ENCODE measurements at places on chromosomes 3 and 15.

DNA sequence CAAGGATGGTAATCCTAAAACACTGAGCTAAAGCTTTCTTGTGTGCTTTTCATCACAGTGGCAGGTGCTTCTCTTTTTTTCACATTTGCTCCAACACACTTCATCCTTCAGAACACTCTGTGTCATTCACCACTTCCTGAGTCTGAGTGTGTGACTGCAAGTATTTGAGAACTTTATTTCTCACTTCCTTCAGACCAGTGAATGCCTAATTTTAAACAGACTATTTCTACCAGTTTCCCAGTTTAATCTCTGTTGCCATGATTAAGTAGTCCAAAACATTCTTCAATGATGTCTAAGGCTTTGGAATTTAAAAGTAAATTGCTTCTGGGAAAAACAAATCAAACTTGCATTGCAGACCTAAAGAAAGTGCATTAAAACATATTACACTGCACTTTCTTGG is 541.2 kb downstream of the RBMS3 start:
- no peak for DNase-seq

DNA sequence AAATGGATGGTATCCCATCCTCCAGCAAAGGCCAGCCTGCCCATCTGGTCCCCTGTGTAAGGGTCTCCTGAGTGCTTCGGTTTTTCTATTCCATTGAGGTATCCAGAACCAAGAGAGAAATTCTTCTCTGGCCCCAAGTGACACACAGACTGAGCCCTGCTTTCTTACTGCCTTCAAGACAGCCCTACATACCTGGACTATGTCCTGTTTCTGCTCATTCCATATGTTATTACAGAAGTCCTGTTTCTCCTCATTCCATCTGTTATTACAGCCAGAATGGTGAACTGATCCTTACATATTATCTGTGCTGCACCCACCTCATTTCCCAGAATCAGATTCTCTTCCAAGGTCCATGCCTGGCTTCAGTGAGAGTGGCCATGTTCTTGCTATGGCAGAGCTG is 115.2 kb downstream of the DCLK3 start:
- no peak for DNase-seq

DNA sequence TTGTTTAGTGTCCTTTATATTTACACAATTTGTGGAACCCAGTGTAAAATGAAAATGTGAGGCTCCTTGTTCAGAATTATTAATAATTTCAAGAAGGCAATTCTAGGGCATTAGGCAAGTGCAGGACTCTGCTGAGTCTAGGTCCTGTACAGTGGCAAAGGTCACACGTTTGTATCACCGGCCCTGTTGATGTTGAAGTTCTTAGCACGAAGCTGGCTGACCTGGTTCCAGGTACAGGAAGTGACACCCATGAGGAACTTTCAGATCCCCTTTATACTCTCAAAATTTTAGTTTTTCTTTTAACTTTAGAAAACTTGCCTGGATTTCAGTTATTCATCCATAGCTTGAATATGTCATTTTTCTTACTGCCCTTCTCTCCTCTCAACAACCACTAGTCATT is 349.4 kb downstream of the CNTN6 start:
- no peak for DNase-seq

DNA sequence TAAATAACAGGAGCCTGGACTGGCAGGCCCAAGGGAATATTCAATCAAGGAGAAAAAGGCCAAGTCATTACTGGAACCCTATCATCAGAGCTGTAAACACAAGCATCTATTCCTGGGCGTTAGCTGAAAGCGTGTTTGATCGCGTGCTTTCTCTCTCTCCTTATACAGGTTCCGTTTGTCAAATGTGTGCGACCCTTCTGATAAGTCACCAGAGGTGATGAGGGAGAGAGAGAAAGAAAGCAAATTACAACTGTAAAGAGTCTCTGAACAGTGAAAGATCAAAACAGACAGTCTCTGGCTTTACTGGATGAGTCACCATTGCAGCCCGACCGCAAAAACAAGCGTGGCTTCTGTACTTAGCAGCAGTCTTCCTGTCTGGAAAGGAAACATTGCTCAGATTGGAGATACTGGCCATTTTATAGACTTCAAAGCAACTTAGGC is 39.5 kb upstream of the TPRG1 start:
- DNase-seq, result peak; percentile 68

DNA sequence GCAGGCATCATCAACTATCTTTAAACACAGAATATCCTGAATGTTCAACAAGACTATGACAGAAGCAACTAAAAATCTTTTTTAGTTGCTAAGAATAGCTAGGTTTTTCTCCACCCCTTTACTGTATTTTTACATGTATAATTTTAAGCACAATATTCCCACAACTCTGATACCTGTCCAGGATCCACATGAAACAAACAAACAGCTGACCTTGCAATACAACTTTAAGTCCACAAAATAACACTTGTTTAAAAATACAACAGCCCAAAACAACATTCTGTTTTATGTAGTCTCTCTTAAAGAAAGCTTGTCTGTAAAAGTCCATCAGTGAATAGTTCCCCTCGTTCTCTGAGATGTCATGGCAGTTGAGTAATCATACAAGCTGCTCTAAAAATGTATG is 41.1 kb downstream of the IFT57 start:
- no peak for DNase-seq

GRCh38 chr3:99952306-99952705 is 134.6 kb downstream of the CMSS1 start:
- DNase-seq, result no peak

DNA sequence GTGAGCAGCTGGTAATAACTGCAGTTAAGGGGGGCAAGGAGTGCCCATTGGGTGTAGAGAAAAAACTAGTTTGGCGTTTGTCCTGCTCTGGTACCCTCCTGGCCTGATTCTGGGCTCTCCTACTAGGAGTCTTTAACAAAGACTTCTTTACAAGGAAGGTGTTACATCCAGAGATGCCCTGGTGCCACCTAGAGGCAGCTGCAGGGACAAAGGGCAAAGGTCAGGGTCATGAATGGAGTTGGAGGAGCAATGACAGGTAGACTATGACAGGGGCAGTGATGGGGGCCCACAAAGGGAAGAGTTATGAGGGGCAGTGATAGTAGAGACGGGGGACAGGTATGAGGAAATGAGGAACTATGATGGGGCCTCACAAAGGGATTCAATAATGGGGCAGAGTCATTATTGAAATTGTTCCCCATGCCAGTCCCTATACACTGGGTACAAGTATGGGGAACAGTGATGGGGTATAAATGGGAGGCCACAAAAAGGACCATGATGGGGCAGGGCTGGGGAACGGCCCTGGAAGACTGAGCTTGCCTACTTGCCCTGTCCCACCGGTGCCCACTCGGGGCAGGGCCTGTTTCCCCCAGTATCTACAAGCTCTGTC is 7.9 kb downstream of the CCDC71 start:
- peak; percentile 59 for DNase-seq

- DNase-seq, result no peak
These were observed 266.8 kb downstream of the ZNF385D start for GRCh38 chr3:21484057-21484827.

GRCh38 chr3:109874896-109875708 is 537.8 kb upstream of the DPPA4 start:
- no peak for DNase-seq

DNA sequence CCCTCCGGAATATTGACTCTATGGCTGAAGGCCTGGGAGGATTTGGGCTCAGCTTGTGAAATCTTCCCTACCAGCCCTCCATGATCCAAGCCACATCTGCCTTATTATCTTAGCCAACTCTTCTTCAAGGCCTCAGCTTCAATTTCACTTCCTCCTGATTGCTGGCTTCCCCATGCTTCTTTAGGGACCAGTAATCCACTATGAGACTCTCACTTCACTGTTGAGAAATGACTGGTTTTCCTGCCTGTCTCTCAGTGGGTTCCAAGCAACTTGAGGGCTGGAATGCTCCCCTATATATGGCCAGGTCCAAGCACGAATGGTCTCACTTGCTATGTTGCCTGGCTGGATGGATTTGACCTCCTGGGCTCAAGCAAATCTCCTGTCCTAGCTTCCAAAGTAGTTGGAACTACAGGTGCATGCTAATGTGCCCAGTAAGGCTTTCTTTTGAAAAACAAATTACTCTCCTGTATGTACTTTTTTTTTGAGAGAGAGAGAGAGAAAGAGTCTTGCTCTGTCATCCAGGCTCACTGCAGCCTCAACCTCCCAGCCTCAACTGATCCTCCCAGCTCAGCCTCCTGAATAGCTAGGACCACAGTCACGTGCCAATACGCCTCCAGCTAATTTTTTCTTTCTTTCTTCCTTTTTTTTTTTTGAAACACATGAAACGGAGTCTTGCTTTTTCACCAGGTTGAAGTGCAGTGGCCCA is 7.9 kb upstream of the PIK3CB start:
- DNase-seq, result no peak

Data from activated effector memory CD4-positive, alpha-beta T cell treated with Interleukin-2 at 50 U/mL for 16 hours (primary cell).